ENCODE measurements at places on chromosomes 2 and 18. TPM values are rescaled to one million over a fixed set of nuclear protein-coding genes. Genes with fewer than 3 reads are reported as not detected.

CNTNAP5 gene
- polyA plus RNA-seq = 0.90 TPM

CERKL gene
- polyA plus RNA-seq = 2.2 TPM

CCL20 gene
- polyA plus RNA-seq = not detected

DCDC2C gene
- not detected for polyA plus RNA-seq

OSR1 gene
- polyA plus RNA-seq = 0.44 TPM

FIGN gene
- 3.6 TPM for polyA plus RNA-seq

TPO gene
- polyA plus RNA-seq = 0.14 TPM

ACVR1C gene
- 0.34 TPM for polyA plus RNA-seq

IGFBP2 gene
- 233 TPM for polyA plus RNA-seq

DQX1 gene
- polyA plus RNA-seq = not detected
